ENCODE measurements at places on chromosomes 11 and 22.
A peak's percentile ranks its signal among the peaks of the same experiment; 100 is the strongest.

- peak; percentile 71 for DNase-seq
Measured at GRCh38 chr22:44625981-44626687, 75.9 kb upstream of the PRR5 start.

DNA sequence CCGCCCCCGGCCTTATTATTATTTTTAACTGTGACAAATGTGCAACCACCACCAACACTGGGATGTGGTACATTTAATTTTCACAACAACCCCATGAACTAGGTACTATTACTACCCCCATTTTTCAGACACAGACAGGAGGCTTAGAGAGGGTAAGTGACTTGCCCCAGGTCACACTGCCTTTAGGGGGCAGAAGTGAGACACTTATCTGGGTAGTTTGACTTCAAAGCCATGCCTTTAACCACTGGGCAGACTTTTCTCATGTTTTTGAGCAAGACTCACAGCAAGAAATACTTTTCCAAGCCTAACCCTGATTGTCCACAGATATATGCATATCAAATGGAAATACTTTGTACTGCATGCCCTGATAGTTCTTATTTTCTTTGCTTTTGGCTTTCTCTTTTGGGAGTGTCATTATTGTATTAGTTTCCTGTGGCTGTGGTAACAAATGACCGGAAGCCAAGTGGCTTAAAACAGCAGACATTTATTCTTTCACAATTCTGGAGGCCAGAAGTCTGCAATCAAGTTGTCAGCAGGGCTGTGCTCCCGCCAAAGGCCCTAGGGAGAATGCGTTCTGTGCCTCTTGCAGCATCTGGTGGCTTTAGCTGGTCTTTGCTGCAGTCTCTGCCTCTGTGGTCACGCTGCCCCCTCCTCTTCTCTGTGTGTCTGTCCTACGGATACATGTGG lies 110.8 kb downstream of the GRIK4 start:
- no peak for DNase-seq

GRCh38 chr22:36341640-36342041 lies 46.1 kb downstream of the MYH9 start:
- no peak for DNase-seq

GRCh38 chr11:67636962-67637361 lies 2.6 kb downstream of the TBX10 start:
- DNase-seq = no peak

DNA sequence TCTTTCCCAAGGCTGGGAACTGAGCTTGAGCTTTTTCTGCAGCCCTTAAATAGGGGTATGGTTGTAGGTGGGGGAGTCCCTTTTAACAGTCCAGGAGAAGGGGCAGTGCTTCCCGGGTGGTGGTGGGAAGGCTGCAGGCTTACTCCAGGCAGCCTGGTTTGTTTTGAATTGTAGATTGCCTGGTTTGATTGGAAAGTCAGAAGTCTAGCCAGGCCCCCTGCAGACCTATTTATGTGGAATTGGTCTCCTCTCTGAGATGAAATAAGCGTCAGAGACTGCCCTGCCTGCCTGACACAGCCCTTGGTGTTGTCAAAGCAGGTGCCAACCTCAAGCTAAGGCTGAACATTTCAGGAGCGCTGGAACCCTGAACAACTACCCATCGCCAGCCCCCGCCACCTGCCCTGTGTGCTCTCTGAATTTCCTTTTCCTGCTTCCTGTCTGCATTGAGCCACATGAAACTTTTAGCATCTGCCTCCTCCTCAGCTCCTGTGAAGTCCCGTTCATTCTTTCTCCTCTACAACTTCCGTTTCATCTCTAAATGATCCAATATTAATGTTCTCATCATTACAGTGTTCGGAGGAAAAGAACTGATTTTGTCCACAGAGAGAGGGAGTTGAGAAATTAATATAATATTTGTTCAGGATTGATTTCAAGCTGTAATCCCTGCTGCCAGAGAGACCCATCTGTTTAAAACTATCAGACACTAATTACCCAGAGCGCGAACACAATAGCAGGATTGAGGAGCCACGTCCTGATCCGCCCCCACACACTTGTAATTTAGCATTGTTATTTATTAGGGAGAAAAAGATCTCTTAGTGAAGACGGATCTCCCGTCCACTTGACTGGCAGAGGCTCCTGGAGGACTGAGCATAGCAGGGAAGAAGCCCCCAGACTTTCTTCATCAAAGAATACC lies 136.5 kb downstream of the TRIM29 start:
- DNase-seq = no peak

DNA sequence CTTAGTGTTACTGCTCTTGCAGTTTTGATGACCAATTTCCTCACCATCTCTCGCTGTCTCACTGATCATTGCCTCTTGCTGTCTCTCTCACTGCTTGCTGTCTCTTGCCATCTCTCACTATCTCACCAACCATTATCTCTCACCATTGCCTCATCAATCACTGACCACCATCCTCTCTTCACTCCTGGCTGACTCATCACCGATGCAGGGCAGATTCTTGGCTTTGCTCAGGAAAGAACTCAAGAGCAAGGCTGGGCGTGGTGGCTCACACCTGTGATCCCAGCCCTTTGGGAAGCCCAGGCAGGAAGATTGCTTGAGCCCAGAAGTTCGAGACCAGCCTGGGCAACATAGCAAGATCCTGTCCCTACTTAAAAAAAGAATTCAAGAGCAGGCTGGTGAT lies 66.3 kb upstream of the SYN3 start:
- DNase-seq = no peak

- DNase-seq = no peak
Measured at GRCh38 chr11:43736502-43737200, 56.1 kb downstream of the HSD17B12 start.

- DNase-seq = no peak
Measured at GRCh38 chr11:66090288-66090687, 20.2 kb downstream of the PACS1 start.

DNA sequence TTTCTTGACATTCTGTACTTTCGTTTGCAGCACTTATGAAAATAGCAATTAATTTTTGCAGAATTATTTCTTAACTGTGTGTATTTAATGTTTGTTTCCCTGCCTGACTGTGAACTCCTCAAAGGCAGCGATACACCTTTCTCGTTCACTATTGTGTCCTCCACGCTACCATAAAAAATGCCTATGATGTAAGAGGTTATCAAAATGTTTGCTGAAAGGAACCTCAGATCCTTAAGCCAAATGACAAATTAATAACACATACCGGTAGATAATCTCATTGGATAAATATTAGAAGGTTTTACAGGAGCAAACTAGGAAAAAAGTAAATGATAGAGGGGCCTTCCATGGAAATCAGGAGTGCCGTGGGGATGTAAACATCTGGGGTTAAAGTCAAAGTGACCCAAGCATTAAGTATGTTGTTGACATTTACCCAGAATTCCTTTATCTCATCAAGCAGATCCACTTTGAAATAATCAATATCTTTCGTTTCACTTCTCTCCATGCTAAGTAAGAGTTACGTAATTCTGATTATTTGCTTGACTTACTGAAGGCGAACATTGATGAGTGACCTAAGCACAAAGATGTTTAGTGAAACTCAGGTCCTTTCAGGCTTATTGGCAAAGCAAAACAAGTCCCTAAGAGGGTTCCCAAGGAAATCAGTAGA lies 2.6 kb upstream of the OOSP3 start:
- no peak for DNase-seq

DNA sequence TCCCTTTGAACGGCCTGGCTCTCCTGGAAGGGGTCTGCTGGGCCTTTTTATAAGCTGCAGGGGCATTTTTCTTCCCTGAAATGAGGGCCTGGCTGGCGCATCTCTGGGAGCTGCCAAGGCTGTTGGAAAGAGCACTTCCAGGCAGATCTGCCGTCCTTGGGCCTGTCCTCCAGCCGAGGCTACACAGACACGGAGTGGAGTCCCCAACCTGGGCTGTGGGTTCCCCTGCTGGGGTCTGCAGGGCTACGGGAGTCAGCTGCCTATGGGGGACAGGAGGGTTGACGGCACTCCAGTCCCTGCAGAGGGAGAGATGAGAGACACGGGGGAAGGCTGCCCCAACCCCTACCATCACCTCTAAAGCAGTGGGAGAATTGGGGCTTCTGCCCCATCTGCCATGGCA lies 606.6 kb downstream of the TBC1D22A start:
- DNase-seq = no peak

DNA sequence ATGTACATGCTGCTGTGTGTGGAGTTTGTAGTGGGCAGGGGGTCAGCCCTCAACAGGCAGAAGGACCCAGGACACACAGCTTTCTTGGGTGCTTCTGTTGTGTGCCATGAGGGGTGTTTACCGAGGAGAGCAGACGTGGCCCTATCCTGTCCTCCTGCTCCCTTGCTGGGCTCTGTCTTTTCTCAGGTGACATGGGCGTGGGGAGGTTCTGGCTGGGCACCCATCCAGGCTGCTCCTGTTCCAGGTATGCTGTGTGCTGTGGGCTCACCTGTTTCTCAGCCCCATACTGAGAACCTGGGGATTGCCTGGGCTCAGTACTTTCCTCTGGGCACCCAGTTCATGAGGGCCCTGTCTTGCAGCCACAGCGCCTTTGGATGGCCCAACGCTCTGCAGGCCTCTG lies 23.3 kb downstream of the MICALL1 start:
- no peak for DNase-seq

DNA sequence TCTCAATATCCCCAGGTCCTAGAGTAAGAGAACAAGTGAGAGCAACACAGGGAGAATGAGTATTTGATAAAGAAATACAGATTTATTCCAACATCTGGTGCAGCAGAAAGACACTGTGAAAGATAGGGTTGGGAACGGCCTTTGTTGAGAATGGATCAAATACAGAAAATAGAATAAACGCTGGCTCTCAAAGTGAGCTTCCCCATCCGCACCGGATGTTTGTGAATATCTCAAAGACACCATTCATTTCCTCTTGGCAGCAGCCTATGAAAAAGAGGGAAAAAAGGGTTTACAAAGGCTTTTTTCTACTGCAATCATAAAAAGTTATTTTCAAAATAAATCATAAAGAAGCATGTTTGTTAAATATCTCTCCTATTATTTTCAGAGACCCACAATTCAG lies 279.3 kb downstream of the CASP12 start:
- DNase-seq = no peak

DNA sequence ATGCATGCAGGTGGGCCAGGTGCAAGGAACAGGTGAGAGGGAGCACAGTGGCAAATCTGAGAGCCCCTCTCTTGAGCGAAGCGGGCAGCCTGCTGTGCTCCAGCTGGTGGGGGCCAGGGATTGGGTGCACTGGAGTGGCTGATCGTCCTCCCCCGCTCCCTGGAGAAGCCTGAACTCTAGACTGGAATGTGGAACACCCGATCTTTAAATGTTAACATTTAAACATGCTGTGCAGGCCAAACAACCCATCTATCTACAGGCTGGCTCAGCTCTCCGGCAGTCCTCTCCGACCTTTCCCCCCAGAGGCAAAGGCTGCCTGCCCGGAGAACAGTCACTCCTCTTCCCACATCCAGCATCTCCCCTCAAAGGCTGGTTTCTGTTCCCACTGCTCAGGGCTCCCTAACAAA lies 5.1 kb downstream of the MRGPRF start:
- DNase-seq = no peak

- DNase-seq = no peak
Measured at GRCh38 chr11:75313513-75314272, 37.8 kb downstream of the ARRB1 start.

GRCh38 chr22:41842996-41843970 lies 10.4 kb downstream of the SREBF2 start:
- DNase-seq = no peak

GRCh38 chr11:104967534-104968354 lies 630 bp downstream of the CASP4 start:
- DNase-seq = no peak

DNA sequence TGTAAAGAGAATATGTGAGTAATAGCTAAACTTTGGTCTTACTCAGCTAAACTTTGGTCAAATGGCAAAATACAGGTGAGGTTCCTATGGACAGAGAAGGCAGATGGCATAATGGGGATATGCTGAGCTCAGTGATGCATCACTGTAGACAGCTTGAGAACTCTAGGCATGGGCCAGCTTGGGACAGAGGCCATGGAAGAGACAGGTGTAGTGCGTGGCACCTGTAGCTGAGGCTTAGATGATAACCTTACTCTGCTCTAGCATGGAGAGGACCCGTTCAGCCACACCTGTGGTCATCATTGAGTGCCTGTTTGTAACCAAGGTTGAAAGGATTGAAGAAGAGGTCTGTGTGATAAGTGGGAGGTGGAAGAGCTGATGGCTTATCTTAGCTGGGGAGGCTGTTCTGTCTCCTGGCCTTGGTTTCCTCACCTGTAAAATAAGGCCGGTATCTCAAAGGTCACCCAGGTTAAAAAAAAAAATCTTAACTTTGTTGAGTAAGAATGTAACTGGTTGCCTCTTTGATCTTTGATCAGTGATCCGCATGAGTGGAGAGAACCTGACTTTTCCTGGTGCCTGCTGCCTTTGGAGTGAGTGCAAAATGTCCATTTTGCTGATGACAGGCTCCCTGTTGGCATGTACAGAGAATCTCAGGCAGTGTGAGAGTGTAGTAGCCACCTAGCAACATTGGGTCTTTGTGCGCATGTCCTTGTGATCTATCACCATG lies 48.6 kb downstream of the ZNRF3 start:
- no peak for DNase-seq

DNA sequence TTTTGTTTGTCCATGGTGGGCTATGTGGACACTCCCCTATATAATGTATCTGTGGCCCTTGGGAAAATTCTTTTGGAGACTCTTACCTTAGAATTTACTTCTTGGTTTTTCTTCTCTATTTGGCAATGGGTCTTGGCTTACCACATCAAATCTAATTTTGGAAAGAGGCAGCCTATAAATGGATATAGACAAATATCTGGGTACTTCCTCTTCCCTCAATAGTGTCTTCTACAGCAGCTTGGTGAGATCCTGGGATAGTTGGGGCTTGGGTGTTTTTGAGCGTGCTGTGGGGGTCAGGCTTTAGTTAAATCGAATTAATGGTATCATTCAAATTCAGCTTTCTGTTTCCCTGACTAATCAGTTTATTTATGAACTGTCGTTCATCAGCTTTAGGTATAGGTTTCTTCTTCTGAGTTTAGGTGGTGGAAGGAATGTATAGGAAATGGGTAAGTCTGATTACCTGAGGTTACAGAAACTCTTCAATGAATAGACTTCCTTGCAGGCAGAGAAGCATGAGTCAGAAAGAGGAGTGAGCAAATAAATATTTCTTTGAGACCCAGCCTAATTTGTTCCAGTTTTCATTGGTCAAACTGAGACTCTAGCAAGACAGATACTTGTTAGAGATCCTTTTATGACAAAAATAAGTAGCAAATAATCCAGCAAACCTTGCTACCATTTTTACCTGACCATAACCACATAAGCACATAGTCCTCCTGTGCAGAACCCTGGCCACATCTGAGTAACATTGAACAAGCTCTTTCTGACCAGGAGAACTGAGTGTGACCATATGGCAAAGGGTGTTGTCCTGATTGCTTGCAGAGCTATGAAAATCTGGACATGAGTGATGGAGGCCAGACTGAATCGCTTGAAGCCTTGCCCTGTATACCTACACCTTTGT lies 68.6 kb upstream of the SORL1-AS1 start:
- DNase-seq = no peak

GRCh38 chr11:9285850-9286587 lies 20.9 kb upstream of the DENND5A start:
- DNase-seq = no peak

GRCh38 chr11:74826901-74827300 lies 78.3 kb downstream of the RNF169 start:
- no peak for DNase-seq

GRCh38 chr11:93646399-93646798 lies 15.1 kb upstream of the CEP295 start:
- no peak for DNase-seq
